ENCODE measurements at places on chromosomes 4 and X.

DNA sequence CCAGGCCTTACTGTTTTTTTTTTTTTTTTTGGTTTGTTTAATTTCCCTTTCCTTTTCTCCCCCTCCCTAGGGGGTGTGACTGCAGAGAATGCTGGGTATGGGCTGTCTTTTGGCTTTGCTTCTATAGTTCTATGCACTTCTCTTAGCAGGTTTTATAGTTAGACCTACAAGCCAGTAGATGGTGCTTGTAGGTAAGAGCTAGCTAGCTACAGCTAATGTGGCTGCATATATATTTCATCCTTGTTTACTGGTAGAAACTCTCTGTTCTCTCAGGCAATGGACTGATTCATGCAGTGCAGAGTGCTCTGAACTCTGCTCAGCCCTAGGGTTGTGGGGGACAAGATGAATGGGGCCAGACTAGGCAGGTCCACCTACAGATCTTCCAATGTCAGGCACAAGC, 246.4 kb downstream of the SH2D1A start:
- DNase-seq = no peak

GRCh38 chr4:83753260-83753659, 217.4 kb downstream of the GPAT3 start:
- no peak for DNase-seq

DNA sequence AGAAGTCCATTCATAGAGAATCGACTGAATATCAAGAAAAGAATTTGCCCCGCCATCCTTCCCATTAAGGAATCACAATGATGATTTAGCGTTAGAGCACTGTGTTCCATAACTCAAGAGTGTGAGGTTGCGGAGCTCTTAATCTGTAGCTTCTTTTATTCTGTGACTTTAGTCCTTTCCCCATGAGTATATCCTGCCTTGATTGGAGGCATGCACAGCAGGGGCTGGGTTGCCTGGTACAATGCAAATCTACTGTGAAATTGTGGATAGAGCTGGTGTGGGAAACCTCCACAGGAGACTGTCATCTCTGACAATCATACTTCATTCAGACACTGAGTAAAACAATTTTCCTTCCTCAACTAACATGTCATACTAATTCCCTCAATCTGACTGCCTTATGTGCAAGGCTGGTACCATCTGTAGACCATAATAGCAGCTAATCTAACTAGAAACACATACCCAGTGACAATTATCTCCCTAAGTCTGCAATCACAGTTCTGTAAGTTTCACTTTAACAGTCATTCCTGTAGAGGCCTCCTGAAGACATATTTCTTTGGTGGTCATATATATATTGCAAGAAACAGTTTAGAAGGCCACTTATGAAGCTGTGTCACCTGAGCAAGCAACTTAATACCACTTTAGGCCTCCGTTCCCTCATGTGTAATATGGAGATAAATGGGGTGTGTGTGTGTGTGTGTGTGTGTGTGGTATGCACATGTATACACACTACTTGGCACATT, 355.2 kb upstream of the FAM241A start:
- no peak for DNase-seq

DNA sequence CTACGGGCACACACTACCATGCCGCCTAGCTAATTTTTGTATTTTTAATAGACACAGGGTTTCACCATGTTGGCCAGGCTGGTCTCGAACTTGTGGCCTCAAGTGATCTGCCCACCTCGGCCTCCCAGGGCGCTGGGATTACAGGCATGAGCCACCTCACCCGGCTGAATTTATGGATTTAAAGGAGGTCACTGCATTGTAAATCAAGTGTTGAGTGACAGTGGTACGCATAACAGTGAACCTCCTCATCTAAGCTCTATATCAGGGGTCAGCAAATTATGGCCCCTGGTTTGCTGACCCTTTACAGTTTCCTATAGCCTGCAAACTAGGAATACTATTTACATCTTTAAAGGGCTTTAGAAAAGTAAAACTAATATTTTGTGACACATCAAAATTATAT, 2.6 kb upstream of the UXT start:
- no peak for DNase-seq

DNA sequence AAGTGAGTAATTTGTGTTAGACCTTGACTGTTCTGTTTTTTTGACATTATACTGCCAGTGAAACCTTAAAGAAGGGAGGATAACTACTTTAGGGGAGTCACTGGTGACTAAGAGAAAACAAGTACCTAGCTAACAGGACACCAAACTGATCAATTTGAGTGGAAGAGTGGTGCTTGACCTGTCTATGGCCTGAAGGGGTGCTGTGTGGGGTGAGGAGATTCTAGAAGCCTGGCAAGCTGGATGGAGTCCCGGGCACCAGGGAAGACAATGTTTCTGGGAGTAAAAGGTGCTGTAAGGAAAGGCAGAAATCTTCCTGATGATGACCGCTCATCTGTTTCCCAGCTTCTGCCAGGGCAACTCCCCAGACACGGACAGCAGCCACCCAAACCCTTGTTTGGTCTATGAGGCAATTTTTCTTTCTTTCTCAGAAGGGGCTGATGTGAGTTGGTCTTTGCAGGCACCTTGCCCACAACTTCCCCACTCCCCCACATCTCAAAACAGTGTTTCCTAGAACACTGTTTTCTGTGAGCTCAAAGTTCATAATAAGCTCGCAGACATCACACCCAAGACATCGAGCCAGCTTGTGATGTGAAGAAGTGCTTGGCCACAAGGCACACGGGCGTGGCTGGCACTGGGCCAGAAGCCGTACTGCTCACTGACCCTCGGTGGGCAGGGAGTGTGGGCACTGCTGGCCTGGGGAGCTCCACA, 4.6 kb downstream of the TXK start:
- DNase-seq = no peak

DNA sequence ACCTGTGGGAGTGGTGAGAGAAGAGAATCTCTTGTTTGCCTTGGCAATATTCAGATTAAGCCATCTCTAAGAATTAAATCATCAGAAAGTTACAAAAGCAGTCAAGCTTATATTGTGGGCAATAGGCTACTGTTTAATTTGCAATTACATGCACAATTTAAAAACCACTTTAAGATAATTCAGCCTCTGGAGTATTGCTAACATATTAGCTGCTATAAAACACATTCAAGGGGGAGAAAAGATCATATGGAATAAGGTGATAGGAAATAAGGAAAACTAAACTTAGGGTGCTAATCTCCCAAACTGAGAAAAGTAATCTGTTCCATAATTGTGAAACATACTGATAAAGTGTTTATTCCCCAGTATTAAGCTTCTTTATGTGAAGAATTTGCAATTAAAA, 103.9 kb downstream of the ARAP2 start:
- no peak for DNase-seq

GRCh38 chr4:174265916-174266315, 17.6 kb downstream of the FBXO8 start:
- no peak for DNase-seq

GRCh38 chrX:40922307-40922706, 162.9 kb upstream of the USP9X start:
- no peak for DNase-seq

GRCh38 chrX:141439651-141440050, 144.9 kb downstream of the SPANXA1 start:
- DNase-seq = no peak

GRCh38 chr4:17482716-17483115, 29.2 kb downstream of the QDPR start:
- no peak for DNase-seq

GRCh38 chr4:148790691-148791090, 348.5 kb upstream of the NR3C2 start:
- no peak for DNase-seq

DNA sequence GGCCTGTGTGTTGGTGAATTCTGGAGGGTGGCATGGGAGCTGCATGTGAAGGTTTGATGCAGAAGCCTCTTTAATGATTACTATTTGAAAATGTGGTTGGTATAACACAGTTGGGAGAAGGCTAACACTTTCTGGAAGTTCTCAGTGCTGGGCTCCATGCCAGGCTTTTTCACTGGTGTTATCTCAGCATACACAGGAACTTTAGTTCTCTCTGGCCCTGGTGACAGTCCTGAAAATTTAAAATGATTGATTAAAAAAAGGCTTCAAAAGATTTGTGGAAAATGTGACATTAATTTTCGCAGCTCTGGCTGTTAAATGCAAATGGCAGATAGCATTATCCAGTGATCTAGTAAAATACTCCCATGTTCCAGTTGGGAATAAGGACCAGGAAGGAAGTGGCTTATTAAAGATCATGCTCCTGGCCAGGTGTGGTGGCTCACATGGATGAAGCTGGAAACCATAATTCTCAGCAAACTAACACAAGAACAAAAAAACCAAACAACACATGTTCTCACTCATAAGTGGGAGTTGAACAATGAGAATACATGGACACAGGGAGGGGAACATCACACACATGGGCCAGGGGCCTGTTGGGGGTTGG, 36.6 kb downstream of the DIPK2B start:
- no peak for DNase-seq

- DNase-seq = no peak
These were observed 312.9 kb downstream of the NLGN4X start for GRCh38 chrX:5915783-5916182.
